ENCODE measurements at places on chromosomes 11 and 22. TPM values are rescaled to one million over a fixed set of nuclear protein-coding genes. Genes with fewer than 3 reads are reported as not detected.

GRCh38 chr22:19970479-19971275 lies 29.1 kb upstream of the TXNRD2 start:
- peak; percentile 79 for DNase-seq
- H3K4me3 ChIP-seq, result no peak overlapping the region
- H3K27ac ChIP-seq, result peak overlapping the region; percentile 13
- H3K27me3 ChIP-seq, result no peaks in the 10 kb centered on the region

Gene NPAS4
- total RNA-seq, result 0.52 TPM

DNA sequence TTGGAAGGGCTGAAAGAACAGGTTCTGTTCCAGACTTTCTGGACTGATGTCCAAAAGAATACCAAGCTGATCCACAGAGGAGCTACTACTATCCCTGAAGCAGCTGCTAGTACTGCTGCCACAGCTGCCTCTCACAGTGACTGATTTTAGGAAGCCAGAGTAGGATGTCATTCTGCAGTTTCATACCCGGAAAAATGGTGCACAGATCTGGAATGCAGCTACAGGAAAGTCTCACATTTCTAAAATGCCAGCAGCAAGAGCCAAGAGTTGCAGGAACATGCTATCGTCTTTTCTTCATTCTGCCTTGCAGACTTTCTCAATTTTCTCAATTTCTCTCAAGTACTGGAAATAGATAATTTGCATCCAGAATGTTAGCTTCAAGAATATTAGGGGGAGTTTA lies 19.4 kb upstream of the CCDC179 start:
- H3K4me3 ChIP-seq, result no peak overlapping the region
- H3K27ac ChIP-seq, result no peak overlapping the region
- no peaks in the 10 kb centered on the region for H3K4me1 ChIP-seq

- no peak overlapping the region for H3K27ac ChIP-seq
- H3K4me3 ChIP-seq, result no peak overlapping the region
- peaks cover 7% of the 10 kb centered on the region for H3K4me1 ChIP-seq
These were observed 38.1 kb downstream of the DIXDC1 start for GRCh38 chr11:111975076-111975806.

DNA sequence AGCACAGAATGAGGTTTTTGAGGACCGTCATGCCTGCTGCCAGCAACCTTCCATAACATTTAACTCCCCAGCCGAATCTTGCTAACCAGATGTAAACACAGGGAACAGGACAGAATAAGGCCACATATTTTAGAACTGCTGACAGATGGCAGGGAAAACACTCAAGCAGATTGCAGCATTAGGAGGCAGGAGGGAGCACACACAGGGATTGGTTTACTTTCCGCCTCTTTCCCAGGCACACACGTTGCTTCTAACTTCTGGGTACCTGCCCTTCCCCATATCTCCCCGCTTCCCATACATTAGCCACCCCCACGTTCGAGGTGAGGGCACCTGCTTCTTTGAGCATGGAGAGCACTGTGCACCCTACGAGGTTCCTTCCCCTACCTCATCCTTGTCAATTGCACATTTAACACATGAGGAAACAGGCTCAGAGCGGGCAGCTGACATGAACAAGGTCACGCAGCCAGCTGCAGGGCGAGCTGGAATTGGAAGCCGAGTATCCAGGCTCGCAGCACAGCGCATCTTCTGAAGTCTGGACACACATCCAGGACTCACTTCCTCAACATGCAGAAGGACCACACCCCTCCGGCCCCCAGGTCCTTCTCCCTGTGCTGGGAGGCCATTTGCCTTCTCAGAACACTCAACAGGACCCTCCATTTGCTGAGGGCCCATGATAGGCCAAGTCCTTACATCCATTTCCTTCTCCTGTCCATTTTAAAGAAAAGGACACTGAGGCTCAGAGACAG lies 18.7 kb downstream of the ASPHD2 start:
- no peak for DNase-seq
- H3K27me3 ChIP-seq, result no peaks in the 10 kb centered on the region
- no peak overlapping the region for H3K27ac ChIP-seq
- peaks cover 17% of the 10 kb centered on the region for H3K36me3 ChIP-seq

DNA sequence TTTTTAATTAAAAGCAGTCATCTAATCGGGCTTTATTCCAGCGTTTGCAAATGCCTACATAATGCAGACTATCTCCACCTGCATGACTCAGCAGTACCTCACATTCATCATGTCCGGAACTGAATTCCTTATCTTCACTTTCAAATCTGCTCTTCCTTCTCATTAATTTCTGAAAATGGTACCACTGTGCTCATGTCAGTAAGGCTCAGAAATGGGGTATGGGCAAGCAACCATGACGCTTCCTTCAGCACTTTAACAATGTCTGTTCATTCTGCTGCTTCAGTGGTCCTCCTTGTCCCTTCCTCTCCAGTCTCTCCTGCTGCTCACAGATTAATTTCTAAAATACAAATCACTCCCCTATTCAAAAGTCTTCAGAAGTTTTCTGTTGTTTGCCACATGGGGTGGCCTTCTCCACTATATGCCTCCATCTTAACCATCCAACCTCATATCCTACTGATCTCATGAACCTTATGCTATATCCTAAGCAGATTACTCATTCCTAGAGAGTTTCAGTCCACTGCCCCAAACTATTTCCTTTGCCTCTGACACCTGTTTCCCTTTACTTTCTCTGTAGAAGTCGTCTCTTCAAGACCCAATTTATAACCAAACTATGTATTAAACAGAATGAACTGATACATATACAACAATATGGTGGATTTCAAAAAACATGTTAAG lies 7.0 kb downstream of the GTF2H1 start:
- H3K36me3 ChIP-seq, result peaks cover 64% of the 10 kb centered on the region
- peak overlapping the region; percentile 39 for H3K27ac ChIP-seq
- H3K27me3 ChIP-seq, result no peaks in the 10 kb centered on the region
- no peak for DNase-seq
- peaks cover 74% of the 10 kb centered on the region for H3K4me1 ChIP-seq
- peak overlapping the region; percentile 8 for H3K4me3 ChIP-seq

DNA sequence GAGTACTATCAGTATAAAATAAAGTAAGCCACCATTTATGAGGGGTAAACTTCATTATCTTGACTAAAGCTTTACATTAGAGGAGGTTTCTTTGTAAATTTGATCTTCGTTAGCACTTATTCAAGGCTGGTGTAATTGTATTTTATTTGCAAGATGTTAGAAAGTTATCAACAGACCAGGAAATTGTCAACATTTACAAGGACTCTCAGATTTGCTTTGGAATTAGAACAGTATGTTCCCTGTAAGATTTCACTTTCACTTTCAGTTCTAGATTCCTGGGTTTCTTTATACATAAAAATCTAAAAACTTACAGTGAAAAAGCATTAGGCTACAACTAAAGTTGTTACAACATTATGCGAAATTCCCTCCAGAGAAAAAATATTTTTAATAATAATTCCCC lies 4.6 kb upstream of the BIRC3 start:
- peak overlapping the region; percentile 37 for H3K4me3 ChIP-seq
- peak overlapping the region; percentile 55 for H3K27ac ChIP-seq
- no peak for DNase-seq
- H3K27me3 ChIP-seq, result no peaks in the 10 kb centered on the region
- H3K36me3 ChIP-seq, result peaks cover 8% of the 10 kb centered on the region
- peaks cover 50% of the 10 kb centered on the region for H3K4me1 ChIP-seq

- no peaks in the 10 kb centered on the region for H3K27me3 ChIP-seq
- H3K27ac ChIP-seq, result peak overlapping the region; percentile 93
- H3K4me3 ChIP-seq, result peak overlapping the region; percentile 60
- H3K4me1 ChIP-seq, result peaks cover 58% of the 10 kb centered on the region
- peaks cover 24% of the 10 kb centered on the region for H3K36me3 ChIP-seq
These were observed 10.5 kb downstream of the TPST2 start for GRCh38 chr22:26579331-26579886.

DNA sequence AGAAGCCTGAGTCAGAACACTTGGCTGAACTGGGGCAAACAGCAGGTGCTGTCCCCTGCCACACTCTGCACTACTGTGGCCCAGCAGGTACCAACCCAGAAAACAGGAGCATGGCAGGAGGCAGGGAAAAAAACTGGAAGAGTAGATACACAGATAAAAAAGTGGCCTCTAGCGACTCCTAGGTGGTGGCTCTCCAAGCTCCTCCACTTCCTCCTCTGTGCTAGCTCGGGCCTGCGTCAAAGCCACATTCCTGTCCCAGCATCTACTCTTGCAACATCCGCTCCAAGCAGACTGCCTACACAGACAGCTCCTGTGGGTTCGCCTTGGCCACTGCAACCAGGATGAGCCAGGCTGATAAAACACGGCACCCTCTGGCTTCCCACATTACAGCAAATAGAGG lies 6.9 kb downstream of the OR8B12 start:
- no peaks in the 10 kb centered on the region for H3K36me3 ChIP-seq
- no peaks in the 10 kb centered on the region for H3K27me3 ChIP-seq
- no peak for DNase-seq
- H3K4me1 ChIP-seq, result no peaks in the 10 kb centered on the region
- no peak overlapping the region for H3K4me3 ChIP-seq
- no peak overlapping the region for H3K27ac ChIP-seq

DNA sequence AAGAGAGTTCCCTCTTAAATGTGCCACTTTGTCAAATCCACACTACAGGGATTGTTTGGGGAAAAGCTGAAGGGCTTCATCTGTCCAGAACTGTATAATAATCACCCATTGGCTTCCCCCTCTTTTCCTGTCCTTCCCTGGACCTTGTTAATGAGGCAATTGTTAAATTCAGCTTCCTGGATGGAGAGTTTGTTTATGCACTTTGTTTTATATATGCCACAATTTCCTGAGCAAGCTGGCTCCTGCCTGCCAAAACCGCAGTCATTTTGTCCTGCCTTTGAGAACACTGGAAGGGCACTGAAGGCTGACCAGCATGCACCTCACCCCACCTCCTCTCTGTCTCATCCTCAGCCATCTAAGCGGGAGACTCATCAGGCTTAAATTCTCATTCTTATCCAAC lies 86.2 kb downstream of the MSANTD4 start:
- no peaks in the 10 kb centered on the region for H3K36me3 ChIP-seq
- H3K27me3 ChIP-seq, result no peaks in the 10 kb centered on the region
- no peak overlapping the region for H3K4me3 ChIP-seq
- no peak for DNase-seq
- no peak overlapping the region for H3K27ac ChIP-seq
- no peaks in the 10 kb centered on the region for H3K4me1 ChIP-seq

- no peaks in the 10 kb centered on the region for H3K27me3 ChIP-seq
- no peak overlapping the region for H3K27ac ChIP-seq
- peaks cover 37% of the 10 kb centered on the region for H3K36me3 ChIP-seq
- no peak overlapping the region for H3K4me3 ChIP-seq
These were observed 15.2 kb upstream of the PLAAT3 start for GRCh38 chr11:63629426-63629825.

- no peak for DNase-seq
- no peaks in the 10 kb centered on the region for H3K36me3 ChIP-seq
- peak overlapping the region; percentile 33 for H3K4me3 ChIP-seq
- H3K27ac ChIP-seq, result no peak overlapping the region
These were observed 5.7 kb downstream of the IGSF22 start for GRCh38 chr11:18720091-18720807.

DNA sequence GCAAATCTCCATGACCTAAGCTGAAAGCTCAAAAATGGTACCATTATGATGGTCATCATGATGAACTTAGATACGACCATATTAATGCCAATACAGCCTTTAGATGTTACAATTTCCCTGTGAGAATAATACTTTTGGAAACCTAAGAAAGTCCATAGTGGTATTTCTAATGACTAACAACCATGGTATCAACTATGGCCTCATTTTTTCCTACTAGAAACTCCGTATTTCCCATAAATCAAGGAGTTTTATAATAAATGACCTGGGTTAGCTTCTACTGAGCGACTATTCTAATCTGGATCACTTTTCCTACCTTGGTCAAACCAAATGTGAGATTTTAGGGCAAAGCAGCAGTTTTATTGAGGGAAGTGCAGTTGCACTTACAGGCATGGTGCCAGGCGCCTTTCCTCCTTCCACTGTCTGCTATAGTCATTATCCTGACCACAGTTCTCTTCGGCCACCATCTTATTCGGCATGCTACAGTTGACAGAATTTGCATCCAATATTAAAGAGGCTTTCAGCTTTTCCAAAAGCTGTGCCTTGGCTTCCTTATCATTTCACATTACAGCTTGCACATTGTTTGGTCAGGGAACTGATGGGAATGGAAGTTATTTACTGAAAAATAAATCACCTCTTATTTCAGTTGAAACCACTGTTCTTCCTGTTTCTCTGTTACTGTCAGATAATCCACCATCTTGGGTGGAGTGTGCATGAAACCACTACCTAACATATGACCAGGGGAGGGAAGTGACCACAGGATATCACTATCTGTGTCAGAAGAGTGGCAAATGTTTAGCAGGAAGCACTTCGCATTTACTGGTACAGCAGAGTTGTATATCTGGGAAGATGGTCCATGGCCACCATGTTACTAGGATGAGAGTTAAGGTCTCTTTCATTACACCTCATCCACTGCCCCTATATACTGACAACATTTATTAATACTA lies 74.5 kb upstream of the PICALM start:
- DNase-seq, result peak; percentile 22
- peaks cover 61% of the 10 kb centered on the region for H3K4me1 ChIP-seq
- H3K4me3 ChIP-seq, result no peak overlapping the region
- no peaks in the 10 kb centered on the region for H3K27me3 ChIP-seq
- peaks cover 7% of the 10 kb centered on the region for H3K36me3 ChIP-seq
- peak overlapping the region; percentile 79 for H3K27ac ChIP-seq

Gene DDI1
- total RNA-seq, result not detected

- H3K27me3 ChIP-seq, result peaks cover 10% of the 10 kb centered on the region
- H3K4me3 ChIP-seq, result no peak overlapping the region
- H3K36me3 ChIP-seq, result no peaks in the 10 kb centered on the region
- H3K27ac ChIP-seq, result no peak overlapping the region
- H3K4me1 ChIP-seq, result no peaks in the 10 kb centered on the region
These were observed 20.5 kb downstream of the RBFOX2 start for GRCh38 chr22:36008131-36008530.

- H3K27ac ChIP-seq, result no peak overlapping the region
- no peaks in the 10 kb centered on the region for H3K4me1 ChIP-seq
- H3K27me3 ChIP-seq, result no peaks in the 10 kb centered on the region
- DNase-seq, result no peak
- no peak overlapping the region for H3K4me3 ChIP-seq
These were observed 97.7 kb downstream of the MPPED2 start for GRCh38 chr11:30488304-30488998.

DNA sequence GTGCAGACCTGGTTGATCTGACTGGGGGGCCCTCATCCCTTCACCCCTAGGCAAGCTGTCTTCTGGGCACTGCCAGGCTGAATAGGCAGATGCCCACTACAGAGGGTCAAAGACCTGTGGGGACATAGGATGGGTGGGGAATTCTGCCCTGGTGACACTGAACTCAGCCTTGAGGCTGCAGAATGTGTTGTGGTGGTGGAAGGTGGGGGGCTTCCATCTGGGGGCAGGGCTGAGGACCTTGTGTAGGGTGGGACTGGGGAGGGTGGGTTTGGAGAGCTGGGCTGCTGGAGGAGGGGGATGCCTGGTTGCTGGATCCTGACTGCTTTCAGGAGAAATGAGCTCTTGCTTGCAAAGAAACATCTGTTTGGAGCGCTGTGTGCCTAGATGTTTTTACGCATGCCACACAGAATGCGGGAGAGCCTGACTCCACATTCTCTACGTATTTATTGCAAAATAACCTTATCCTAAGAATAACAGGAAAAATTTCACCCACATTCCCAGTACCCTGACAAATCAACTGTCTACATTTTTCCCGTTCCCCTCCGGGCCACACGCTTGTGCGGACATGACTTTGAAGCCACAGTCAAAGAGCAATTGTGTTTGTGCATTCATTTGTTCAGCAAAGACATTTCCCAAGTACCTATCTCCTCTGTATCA lies 18.3 kb downstream of the SMIM38 start:
- H3K4me1 ChIP-seq, result no peaks in the 10 kb centered on the region
- H3K27me3 ChIP-seq, result no peaks in the 10 kb centered on the region
- H3K4me3 ChIP-seq, result no peak overlapping the region
- no peaks in the 10 kb centered on the region for H3K36me3 ChIP-seq
- no peak for DNase-seq

Gene SLC17A6
- not detected for total RNA-seq

Gene OR51D1
- not detected for total RNA-seq

GRCh38 chr11:134660416-134660815 lies 248.4 kb upstream of the B3GAT1 start:
- no peak overlapping the region for H3K4me3 ChIP-seq
- H3K27me3 ChIP-seq, result no peaks in the 10 kb centered on the region
- peak; percentile 3 for DNase-seq
- no peak overlapping the region for H3K27ac ChIP-seq

Measured in activated CD4-positive, alpha-beta T cell treated with anti-CD3 and anti-CD28 coated beads, Interleukin-2, amount 10 ng/mL, durations not matched to agents 7 days and 5 days (primary cell).